ENCODE measurements at places on chromosomes 11 and 22. TPM values are rescaled to one million over a fixed set of nuclear protein-coding genes. Genes with fewer than 3 reads are reported as not detected.

DNA sequence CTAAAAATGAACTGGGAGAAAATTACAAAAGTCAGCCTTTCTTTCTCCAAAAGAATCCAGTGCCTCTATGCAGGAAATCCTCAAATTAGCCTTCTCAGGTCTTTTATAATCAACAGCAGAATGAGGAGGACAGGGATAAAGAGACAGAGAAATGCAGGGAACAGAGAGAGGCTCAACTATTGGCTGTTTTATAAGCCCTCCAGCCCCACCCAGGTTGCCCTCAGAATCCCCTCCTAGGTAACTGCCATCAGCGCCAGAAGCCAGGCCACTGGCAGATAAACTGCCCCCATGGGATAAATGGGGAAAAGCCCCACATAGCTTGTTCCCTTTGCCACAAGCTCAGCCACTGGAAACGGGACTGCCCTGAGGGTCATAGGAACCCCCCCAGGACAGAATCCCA, 10.9 kb upstream of the HMOX1 start:
- no peak for DNase-seq

ANGPTL5 gene
- 1.9 TPM for total RNA-seq

FEN1 gene
- 20.7 TPM for total RNA-seq

- peak; percentile 59 for DNase-seq
Observed at GRCh38 chr11:405323-405953, 9.4 kb downstream of the SIGIRR start.

GRCh38 chr11:117908959-117909610, 20.1 kb downstream of the TMPRSS13 start:
- no peak for DNase-seq

CARD18 gene
- total RNA-seq, result not detected

DNA sequence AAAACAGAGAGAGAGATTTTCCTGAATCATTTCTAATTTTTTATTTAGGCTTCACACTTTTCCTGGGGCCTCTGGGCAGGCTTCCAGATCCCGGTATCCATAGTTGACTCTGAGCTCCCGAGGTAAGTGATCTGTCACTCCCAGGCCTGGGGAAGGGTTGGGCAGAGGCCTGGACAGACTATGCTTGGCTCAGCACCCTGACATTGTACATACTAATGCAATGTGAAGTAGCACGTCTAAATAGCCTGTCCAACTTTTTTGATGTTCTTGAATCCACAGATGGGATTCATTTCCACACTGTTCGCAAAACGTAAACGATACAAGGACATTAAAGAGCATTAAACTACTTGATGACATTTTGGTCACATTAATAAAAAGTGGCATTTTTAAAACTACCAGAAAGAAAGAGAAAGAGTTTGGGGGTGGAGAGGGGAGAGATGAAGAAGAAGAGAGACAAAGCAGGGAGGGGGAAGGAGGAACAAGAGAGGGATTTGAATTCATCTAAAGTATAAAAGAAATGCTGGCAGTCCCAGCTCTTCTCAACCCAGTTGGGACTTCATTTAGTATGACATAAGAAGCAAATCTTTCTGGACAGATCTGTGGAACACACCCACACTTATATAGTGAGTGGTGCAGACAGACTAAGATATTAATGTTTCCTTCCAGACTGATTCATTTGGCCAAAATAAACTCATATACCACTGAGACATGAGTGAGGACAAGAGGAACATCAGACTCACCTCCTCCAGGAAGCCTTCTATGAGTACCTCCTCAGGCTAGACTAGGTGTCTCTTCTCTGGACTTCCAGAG, 514.2 kb downstream of the SOX6 start:
- no peak for DNase-seq

GVQW3 gene
- 17.0 TPM for total RNA-seq

- no peak for DNase-seq
Observed at GRCh38 chr11:122214567-122214966, 98.6 kb upstream of the BLID start.

DNA sequence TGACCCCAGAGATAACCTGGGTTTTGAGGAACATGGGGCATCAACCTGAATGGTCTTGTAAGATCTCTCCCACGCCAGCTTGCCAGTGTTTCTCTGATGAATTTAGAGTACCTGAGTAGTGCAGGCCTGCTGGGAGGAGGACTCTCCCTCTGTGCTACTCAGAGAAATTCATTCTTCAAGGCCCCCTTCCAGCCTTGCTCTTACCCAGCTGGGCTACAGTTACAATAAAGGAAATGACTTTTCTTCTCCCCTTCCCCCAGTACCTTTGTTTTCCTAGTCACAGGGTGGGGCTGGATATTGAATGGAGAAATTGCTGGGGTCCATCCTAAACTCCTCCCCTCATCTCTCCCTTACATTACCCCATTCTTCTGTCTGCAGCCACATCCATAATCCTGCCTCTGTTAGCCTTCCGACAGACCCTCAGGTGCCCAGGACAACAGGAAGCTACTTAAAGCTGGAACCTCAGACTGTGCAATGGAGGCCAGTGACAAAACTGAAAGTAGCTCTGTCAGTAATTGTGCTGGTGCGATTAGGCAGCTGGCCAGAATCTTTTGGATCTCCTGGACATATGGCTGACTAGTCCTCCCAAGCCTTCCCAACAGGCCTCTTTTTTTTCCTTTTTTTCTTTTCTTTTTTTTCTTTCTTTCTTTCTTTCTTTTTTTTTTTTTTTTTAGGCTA, 17.4 kb downstream of the LIMK2 start:
- peak; percentile 66 for DNase-seq

GRCh38 chr11:104776501-104777170, 121.6 kb downstream of the CASP12 start:
- DNase-seq, result no peak

PRR5L gene
- 30.6 TPM for total RNA-seq

PRR33 gene
- not detected for total RNA-seq

OR2D3 gene
- total RNA-seq, result not detected

APOL1 gene
- total RNA-seq, result 5.7 TPM

CCDC73 gene
- total RNA-seq, result not detected

DNA sequence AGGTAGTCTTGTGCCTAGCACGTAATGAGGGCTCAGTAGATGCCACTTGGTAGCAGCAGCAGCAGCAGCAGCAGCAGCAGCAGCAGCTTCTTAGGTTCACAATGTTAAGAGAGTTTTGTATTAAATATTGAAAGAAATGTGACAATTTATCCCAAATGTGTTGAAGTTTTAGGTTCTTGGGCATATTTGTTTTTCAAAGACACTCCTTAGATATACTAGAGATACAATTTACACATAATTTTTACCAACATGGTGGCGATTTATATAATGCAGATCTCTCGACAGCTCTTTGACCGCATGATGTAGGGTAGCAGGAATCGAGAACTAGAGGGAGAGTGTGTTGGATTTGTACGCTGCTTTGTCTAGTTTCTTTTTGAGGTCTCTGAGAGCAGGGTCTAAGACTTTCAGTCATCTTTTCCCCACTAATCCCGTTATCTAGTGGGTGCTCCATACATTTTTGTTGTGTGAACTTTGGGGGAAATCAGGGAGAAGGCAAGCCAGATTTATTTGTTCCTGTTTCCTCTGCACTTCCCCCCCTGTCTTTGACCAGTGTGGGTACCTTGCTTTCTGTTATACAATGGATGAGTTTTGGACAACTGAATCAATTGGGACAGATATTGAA, 1.4 kb downstream of the FDX1 start:
- peak; percentile 33 for DNase-seq

PNPLA5 gene
- total RNA-seq, result 0.10 TPM

GRCh38 chr22:30078320-30079311, 1.6 kb upstream of the HORMAD2 start:
- DNase-seq, result no peak

GRCh38 chr11:27218421-27219038, 144.5 kb downstream of the CCDC34 start:
- no peak for DNase-seq

LDHAL6A gene
- total RNA-seq, result 0.20 TPM

GRCh38 chr11:6833356-6833755, 12.1 kb upstream of the OR10A5 start:
- DNase-seq, result no peak

PYGM gene
- total RNA-seq, result 9.7 TPM

- DNase-seq, result no peak
Observed at GRCh38 chr11:131441051-131441810, 70.8 kb downstream of the NTM start.

- DNase-seq, result no peak
Observed at GRCh38 chr22:23692598-23693291, 1.9 kb downstream of the RGL4 start.

APOBEC3B gene
- 2.1 TPM for total RNA-seq

OTOG gene
- total RNA-seq, result under 0.01 TPM

GRCh38 chr11:97890466-97890865, 1130.3 kb upstream of the CNTN5 start:
- DNase-seq, result no peak

GRCh38 chr11:47136327-47136726, 40.4 kb downstream of the ARFGAP2 start:
- no peak for DNase-seq

XKR3 gene
- 0.10 TPM for total RNA-seq

P2RX6 gene
- 1.6 TPM for total RNA-seq

GRCh38 chr11:83119216-83119615, 37.7 kb upstream of the PCF11 start:
- DNase-seq, result no peak

CYP2R1 gene
- 20.5 TPM for total RNA-seq

DNA sequence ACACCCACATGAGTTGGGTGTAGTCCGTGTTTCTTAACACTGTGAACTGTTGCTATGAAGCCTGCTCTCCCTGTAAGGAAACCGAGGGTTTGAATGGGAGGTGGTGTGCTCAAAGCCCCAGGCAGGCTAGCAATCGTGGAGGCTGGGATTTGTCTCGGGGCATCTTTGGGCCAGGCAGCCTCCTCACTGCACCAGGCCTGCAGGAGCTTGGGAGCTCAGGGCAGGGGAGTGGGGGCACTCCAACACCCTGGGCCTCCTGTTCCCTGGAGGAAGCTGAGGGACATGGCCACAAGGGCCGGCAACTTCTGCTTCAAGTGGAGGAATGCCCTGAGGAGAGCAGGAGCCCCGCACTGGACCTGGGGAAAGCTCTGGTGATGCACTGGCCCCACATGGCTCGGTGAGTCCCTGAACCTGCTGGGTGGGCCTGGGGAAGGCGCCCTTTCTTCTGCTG, 164.7 kb upstream of the B3GAT1 start:
- no peak for DNase-seq

DNA sequence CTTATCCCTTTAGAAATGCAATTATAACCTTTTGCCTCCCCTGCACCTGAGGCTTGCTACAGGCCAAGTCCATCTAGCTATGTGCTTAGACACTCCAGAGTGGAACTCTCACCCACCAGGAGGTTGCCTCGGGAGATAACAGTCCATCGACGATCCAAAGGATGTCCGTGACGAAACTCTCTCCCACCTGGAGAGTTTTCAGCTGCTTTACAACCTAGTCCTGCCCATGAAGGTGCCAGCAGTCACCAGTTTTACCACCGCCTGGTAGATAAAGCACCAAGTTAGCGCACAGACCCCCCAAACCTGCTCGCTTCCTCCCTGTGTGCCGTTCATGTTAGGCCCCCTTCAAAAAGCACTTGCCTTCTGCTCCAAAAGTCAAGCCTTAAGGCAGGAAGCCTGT, 53.1 kb upstream of the SHISAL1 start:
- DNase-seq, result no peak

GRCh38 chr11:59459916-59460315, 3.2 kb downstream of the OR4D6 start:
- DNase-seq, result no peak

GRCh38 chr22:39569066-39569465, 1.5 kb upstream of the CACNA1I start:
- DNase-seq, result no peak

GRCh38 chr11:17457396-17458173, 19.1 kb downstream of the ABCC8 start:
- no peak for DNase-seq

- no peak for DNase-seq
Observed at GRCh38 chr11:100956351-100956750, 173.3 kb downstream of the PGR start.

ZNF280B gene
- total RNA-seq, result 3.4 TPM

DNA sequence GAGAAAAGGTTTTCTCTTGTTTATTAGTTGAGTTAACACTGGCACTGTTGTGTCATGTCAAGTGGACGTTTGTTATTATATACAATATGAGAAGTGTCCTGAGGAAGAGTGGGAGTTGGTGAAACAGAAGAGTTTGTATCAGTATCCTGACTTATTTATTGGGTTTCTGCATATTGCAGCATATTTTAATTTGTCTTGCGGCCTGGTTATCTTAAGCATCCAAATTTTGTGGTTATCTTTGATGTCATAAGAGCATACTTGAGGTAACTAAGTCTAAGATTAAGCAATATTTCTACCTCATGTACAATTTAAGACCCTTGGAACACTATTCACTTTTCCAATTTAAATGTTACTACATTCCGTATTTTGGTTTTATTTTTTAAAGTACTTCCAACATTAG, 103.5 kb downstream of the DDX10 start:
- DNase-seq, result no peak

CHADL gene
- total RNA-seq, result 23.2 TPM

MCAM gene
- 99.4 TPM for total RNA-seq

HRAS gene
- total RNA-seq, result 31.7 TPM

GRCh38 chr22:28855355-28856094, 27.8 kb upstream of the ZNRF3 start:
- DNase-seq, result peak; percentile 80

- DNase-seq, result peak; percentile 69
Observed at GRCh38 chr22:50306753-50307749, at the start of gene PLXNB2. TSS of gene PLXNB2 (minus strand) at chr22:50307646. CDS start at chr22:50290584, 17,062 bp downstream.

GRCh38 chr11:76250520-76251225, 44.4 kb upstream of the WNT11 start:
- no peak for DNase-seq

DNA sequence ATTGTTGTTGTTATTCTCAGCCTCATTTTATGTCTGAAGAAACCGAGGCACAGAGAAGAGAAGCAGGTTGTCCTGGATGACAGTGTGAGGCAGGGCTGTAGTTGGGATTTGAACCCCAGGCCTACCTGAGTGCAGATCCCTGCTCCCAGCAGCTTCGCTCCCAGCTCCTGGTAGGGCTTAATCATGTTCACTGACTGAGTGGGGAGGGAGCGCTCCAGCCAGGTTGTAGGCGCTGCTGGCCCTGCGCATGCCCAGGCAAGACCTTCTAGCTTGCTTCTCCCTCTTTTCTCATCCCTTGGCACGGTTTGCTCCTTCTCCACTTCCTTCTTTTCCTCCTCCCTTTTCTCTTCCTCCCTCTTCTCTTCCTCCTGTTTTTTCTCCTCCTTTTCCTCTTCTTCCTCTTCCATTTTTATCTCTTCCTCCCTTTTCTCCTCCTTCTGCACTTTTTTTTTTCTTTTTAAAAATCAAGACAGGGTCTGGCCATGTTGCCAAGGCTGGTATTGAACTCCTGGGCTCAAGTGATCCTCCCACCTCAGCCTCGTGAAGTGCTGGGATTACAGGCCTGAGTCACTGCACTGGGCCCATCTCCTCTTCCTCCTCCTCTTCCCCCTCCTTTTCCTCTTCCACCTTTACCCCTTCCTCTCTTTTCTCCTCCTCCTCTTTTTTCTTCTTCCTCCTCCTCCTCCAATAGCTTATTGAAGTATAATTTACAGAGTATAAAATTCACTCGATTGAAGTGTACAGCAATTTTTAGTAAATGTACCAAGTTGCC, 109.3 kb downstream of the KIAA1671 start:
- DNase-seq, result no peak

CALCB gene
- 5.6 TPM for total RNA-seq

- DNase-seq, result no peak
Observed at GRCh38 chr22:50115693-50116092, 25.9 kb downstream of the MOV10L1 start.
